ENCODE measurements at places on chromosomes 12 and 14. TPM values are rescaled to one million over a fixed set of nuclear protein-coding genes. Genes with fewer than 3 reads are reported as not detected.

GRCh38 chr14:70392676-70393075 lies 24.2 kb downstream of the SYNJ2BP start:
- H3K4me1 ChIP-seq = peaks cover 5% of the 10 kb centered on the region
- H3K27me3 ChIP-seq = no peaks in the 10 kb centered on the region
- H3K27ac ChIP-seq = peak overlapping the region; percentile 72
- no peaks in the 10 kb centered on the region for H3K36me3 ChIP-seq
- DNase-seq = no peak

GRCh38 chr12:115957686-115958290 lies 319.7 kb downstream of the MED13L start:
- H3K4me1 ChIP-seq = no peaks in the 10 kb centered on the region
- no peak overlapping the region for H3K4me3 ChIP-seq
- H3K36me3 ChIP-seq = no peaks in the 10 kb centered on the region
- no peak overlapping the region for H3K27ac ChIP-seq

DNA sequence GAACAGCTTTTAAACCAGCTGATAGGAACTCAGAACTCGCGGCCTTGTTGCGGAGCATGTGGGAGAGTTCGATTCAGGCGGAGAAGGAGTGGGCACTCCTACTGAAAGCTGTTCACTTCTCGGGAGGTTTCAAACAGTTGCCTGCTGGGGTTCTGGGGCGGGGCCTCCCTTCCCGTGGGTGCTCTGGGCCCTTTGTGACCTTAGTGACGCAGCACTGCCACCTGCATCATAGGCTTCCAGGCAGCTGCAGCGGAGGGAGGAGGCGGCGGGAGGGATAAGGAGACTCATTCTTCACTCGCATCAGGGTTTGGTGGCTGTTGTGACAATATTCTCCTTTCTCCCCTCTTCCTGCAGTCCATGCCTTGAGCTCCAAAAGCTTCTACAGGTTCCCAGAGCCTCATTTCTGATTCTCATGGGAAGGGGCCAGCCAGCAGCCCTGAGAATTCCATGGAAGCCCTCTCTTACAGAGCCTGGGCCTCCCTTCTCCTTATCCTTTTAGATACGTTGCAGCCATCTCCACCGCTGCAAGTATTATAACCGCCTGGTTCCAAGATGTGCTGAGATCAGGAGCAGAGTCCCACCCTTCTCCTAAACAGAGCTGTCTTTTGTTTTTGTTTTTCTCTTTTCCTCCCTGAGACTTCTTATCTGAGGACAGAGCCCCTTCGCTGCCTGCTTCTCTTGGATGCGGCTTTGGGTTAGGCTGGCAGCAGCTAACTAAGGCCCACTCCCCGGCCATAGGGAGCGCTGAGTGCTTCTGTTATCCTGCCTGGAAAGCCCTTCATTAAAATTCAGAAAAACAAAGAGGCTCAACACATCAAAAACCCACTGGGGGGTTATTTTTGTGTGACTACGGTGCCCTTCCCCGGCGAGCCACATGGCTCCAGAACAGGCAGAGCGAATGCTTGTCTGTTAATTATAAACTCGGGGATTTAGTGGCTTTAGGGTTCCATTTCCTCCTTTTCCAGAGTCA lies 67.6 kb upstream of the GPATCH2L start:
- no peaks in the 10 kb centered on the region for H3K36me3 ChIP-seq
- H3K4me3 ChIP-seq = no peak overlapping the region
- H3K27me3 ChIP-seq = no peaks in the 10 kb centered on the region
- no peak overlapping the region for H3K27ac ChIP-seq
- no peak for DNase-seq

DNA sequence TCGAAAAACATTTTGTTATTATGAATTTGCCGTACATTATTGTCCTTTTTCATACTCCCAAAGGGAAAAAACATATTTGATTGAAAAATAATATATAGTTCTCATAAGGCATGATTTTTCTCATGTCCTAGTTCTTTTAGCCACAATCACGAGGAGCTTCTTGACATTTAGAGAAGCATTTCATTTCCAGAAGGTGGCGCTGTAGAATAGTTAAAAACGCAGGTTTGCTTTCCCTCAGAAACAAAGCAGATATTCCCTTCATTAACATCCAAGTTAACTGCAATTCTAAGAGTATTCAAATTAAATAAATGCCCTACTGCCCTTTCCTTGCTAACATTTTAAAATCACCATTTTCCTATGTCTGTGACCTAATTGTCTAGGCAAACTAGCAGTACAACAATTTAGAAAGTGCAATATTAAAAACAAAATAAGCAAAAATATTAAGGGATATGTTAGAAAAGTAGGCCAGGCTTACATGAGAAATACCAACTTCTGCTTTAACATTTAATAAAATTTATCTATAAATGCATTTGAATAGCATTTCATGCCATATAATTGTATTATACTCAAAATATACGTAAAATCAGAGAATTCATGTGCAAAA lies 10.9 kb upstream of the PIK3C2G start:
- peaks cover 16% of the 10 kb centered on the region for H3K4me1 ChIP-seq
- H3K4me3 ChIP-seq = no peak overlapping the region
- peak; percentile 87 for DNase-seq
- H3K36me3 ChIP-seq = no peaks in the 10 kb centered on the region

- no peak overlapping the region for H3K4me3 ChIP-seq
- no peak for DNase-seq
- no peaks in the 10 kb centered on the region for H3K36me3 ChIP-seq
- no peaks in the 10 kb centered on the region for H3K27me3 ChIP-seq
- no peak overlapping the region for H3K27ac ChIP-seq
These were observed 72.2 kb upstream of the PLEKHG3 start for GRCh38 chr14:64632056-64632455.

- no peak overlapping the region for H3K4me3 ChIP-seq
- DNase-seq = no peak
- no peaks in the 10 kb centered on the region for H3K27me3 ChIP-seq
- H3K27ac ChIP-seq = no peak overlapping the region
These were observed 95.1 kb upstream of the ARID2 start for GRCh38 chr12:45634273-45634917.

- no peak overlapping the region for H3K4me3 ChIP-seq
- DNase-seq = no peak
- H3K27me3 ChIP-seq = no peaks in the 10 kb centered on the region
- no peaks in the 10 kb centered on the region for H3K36me3 ChIP-seq
These were observed 410.1 kb downstream of the TMEM117 start for GRCh38 chr12:44245932-44246331.

DNA sequence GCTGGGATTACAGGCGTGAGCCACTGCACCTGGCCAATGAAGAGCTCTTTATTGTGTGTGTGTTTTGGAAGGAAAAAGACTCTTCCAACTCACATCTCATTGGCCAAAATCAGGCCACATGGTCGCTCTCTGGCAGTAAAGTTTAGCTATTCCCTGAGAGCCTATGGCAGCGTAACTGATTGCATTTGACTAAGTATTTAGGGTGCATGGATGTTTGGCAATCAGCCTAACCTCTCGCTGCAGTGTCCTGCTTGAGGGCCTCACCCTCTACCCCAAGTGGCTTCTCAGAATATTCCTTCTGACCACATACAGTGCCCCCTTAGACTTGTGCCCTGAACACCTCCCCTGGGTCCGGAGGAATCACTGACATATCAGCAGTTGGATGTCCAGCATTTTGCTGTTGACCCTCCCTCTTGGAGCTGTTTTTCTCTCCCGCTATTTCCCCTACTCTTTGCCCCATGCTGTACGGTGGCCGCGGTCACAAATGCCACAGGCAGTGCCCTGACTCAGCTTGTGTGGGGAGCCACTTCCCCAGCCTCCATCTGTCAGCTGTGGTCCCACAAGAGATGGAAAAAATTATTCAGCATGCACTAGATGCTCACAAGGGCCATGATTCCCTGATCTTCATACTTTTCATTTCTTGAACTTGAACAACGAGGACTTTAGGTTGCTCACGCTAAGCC lies 9.5 kb downstream of the PHETA1 start:
- H3K4me1 ChIP-seq = no peaks in the 10 kb centered on the region
- H3K27me3 ChIP-seq = no peaks in the 10 kb centered on the region
- no peak overlapping the region for H3K4me3 ChIP-seq
- DNase-seq = no peak
- no peak overlapping the region for H3K27ac ChIP-seq

GRCh38 chr14:55673048-55673447 lies 93.0 kb downstream of the KTN1 start:
- H3K4me1 ChIP-seq = no peaks in the 10 kb centered on the region
- H3K27ac ChIP-seq = no peak overlapping the region
- no peak for DNase-seq
- H3K27me3 ChIP-seq = no peaks in the 10 kb centered on the region

DNA sequence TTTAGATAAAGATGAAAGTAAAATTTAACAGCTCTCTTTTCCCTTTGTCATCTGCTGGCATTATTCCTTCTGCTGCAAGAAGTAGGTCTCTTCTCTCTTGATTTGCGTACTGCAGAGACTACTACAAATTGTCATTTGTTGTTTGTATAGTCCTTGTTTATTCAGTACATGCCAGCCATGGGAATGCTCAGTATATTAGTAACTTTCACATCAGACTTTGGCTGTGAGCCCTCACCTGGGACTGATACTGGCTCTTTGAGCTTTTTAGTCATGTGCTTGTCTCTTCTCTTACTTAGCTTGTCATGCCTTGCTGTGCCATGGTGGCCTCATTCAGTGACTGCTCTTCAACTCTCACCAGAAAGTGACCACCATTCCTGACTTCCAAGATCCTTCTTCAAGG lies 169.8 kb downstream of the PRKCH start:
- peak; percentile 24 for DNase-seq
- H3K4me1 ChIP-seq = peaks cover 18% of the 10 kb centered on the region
- no peaks in the 10 kb centered on the region for H3K36me3 ChIP-seq

DNA sequence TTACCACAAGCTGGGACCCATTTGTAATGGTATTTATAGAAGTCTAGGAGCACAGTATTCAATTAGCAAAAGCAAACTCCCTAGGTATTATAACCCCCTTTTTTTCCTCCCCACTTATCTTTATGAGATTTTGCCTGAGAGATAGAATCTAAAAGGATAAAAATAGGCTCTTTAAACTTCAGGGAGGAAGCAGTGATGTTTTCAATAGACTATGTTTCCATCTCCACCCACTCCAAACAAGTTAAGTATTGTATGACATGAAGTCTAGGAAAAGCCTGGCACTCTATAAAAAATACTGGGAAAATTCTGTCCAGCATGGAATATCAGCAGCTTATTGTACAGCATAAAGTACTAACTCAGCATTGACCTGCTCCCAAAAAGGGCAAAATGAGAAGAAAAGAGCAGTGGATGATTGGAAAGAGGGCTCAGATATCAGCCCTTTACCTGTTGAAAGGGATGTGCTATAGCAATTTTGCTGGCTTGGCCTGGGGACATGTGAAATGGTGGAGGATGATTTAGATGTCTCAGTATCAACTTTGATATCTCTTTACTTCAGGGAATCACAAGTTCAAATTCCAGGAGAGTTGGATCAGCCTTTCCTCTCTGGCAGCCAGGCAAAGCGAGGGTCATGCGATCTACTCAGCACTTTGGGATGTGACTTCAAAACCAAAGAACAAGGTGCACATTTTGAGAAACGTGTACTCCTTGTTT lies 72.4 kb downstream of the IGF1 start:
- no peaks in the 10 kb centered on the region for H3K27me3 ChIP-seq
- H3K36me3 ChIP-seq = no peaks in the 10 kb centered on the region
- H3K4me1 ChIP-seq = peaks cover 7% of the 10 kb centered on the region
- H3K27ac ChIP-seq = no peak overlapping the region

- H3K27me3 ChIP-seq = no peaks in the 10 kb centered on the region
- H3K4me3 ChIP-seq = peak overlapping the region; percentile 92
- no peaks in the 10 kb centered on the region for H3K36me3 ChIP-seq
- H3K4me1 ChIP-seq = peaks cover 36% of the 10 kb centered on the region
- H3K27ac ChIP-seq = peak overlapping the region; percentile 97
These were observed 678 bp downstream of the INF2 start for GRCh38 chr14:104689881-104690711.

- DNase-seq = no peak
- no peaks in the 10 kb centered on the region for H3K36me3 ChIP-seq
- no peak overlapping the region for H3K27ac ChIP-seq
- peaks cover 85% of the 10 kb centered on the region for H3K27me3 ChIP-seq
These were observed 5.9 kb upstream of the GSC start for GRCh38 chr14:94775871-94776210.

DNA sequence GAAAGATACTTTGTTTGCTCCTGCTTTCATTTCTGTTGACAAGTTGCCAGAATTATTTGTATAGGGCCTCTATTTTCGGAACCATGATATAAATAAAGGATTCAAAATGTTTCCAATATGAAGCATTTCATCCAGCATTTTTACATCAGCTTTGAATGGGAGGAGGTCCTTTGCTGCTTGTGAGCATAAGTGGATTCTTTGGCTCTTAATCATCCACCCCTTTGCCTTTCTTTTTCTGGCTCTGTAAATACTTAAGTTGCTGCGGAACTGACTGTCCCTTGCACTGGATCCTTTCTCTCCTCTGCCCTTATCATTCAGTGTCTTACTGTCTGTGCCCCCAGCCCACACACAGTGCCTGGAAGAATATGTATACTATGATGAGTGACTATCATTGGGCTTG lies 357.3 kb upstream of the RGS6 start:
- H3K27me3 ChIP-seq = no peaks in the 10 kb centered on the region
- no peak overlapping the region for H3K4me3 ChIP-seq
- DNase-seq = peak; percentile 44
- H3K4me1 ChIP-seq = no peaks in the 10 kb centered on the region

DNA sequence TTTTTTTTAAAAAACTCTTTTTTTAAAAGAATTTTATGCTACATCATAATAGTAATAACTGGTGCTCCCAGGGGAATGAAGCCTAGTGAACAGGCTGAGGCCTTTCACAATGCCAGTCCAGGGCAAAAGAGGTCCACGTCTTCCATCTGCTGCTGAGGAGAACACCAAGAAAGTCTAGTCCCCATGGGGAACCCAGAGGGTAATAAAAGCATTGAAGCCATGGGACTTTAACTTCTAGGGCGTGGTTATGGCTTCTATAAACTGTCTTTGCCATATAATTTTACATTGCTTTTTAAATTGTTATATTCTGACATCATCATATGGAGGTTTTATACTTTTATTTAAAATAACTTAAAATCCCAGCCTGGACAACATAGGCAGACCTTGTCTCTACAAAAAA lies 64.3 kb downstream of the SLC16A7 start:
- no peak overlapping the region for H3K4me3 ChIP-seq
- H3K27ac ChIP-seq = no peak overlapping the region
- no peak for DNase-seq
- no peaks in the 10 kb centered on the region for H3K27me3 ChIP-seq
- H3K36me3 ChIP-seq = no peaks in the 10 kb centered on the region

- no peak overlapping the region for H3K27ac ChIP-seq
- DNase-seq = no peak
- H3K36me3 ChIP-seq = no peaks in the 10 kb centered on the region
- no peak overlapping the region for H3K4me3 ChIP-seq
- no peaks in the 10 kb centered on the region for H3K27me3 ChIP-seq
These were observed 63.4 kb upstream of the IGF1 start for GRCh38 chr12:102543494-102544485.

- peaks cover 7% of the 10 kb centered on the region for H3K4me1 ChIP-seq
- peak overlapping the region; percentile 97 for H3K27ac ChIP-seq
- no peaks in the 10 kb centered on the region for H3K27me3 ChIP-seq
- peak; percentile 89 for DNase-seq
These were observed 82.6 kb upstream of the GTF2A1 start for GRCh38 chr14:81303258-81303935.

GRCh38 chr14:80700601-80701000 lies 240.9 kb downstream of the CEP128 start:
- H3K27me3 ChIP-seq = no peaks in the 10 kb centered on the region
- no peak overlapping the region for H3K27ac ChIP-seq

ITPR2 gene
- total RNA-seq = 39.6 TPM

FAM181A gene
- not detected for total RNA-seq

KLHL33 gene
- total RNA-seq = not detected

KIF26A gene
- total RNA-seq = 5.0 TPM

NCOR2 gene
- 40.3 TPM for total RNA-seq

CNTN1 gene
- 4.1 TPM for total RNA-seq

ELK3 gene
- 10.6 TPM for total RNA-seq

PTGDR gene
- total RNA-seq = 2.5 TPM

DACT1 gene
- total RNA-seq = 19.6 TPM

SLC39A5 gene
- 187 TPM for total RNA-seq

Data from hepatocyte (in vitro differentiated cells).